ENCODE measurements at places on chromosomes 13 and 19.

- DNase-seq, result no peak
Observed at GRCh38 chr19:54659300-54659699, 3.5 kb upstream of the LILRB4 start.

GRCh38 chr13:111872475-111873150, 194.3 kb upstream of the SOX1 start:
- no peak for DNase-seq

GRCh38 chr19:33310606-33311325, 8.4 kb upstream of the CEBPA start:
- no peak for DNase-seq

GRCh38 chr13:44605275-44605674, 29.1 kb upstream of the TSC22D1 start:
- no peak for DNase-seq

GRCh38 chr19:28313633-28314032, 899.3 kb downstream of the UQCRFS1 start:
- no peak for DNase-seq

- no peak for DNase-seq
Observed at GRCh38 chr19:49688531-49689132, 762 bp upstream of the ADM5 start.

- no peak for DNase-seq
Observed at GRCh38 chr13:22700246-22700887, 480.4 kb upstream of the SGCG start.

DNA sequence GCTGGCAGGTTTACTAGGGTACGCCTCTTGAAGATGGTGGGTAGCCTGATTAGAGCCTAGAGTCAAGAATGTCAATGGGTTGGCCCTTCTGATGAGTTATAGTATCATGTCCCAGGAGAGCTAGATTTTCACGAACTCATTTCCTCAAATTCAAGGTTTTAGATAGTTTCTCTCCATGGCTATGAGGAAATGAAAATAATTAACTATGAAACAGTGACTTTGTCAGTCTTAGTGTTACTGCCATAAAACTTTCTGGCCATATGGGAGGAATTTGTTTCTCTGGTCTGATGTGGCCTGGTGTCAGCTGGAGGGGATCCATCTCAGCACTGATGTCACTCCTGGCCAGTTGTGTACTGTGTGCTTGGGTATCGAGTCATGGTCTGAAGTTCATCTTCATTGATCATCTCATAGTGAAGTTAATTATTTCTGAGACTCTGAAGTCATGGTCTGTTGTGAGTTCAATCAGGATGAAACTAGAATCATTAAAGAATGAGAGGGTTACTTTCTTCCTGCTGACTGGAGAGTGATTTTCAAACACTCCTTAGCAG, 49.4 kb upstream of the TNFSF11 start:
- DNase-seq, result no peak

- peak; percentile 71 for DNase-seq
Observed at GRCh38 chr13:112443995-112444311, 67.8 kb downstream of the SPACA7 start.

DNA sequence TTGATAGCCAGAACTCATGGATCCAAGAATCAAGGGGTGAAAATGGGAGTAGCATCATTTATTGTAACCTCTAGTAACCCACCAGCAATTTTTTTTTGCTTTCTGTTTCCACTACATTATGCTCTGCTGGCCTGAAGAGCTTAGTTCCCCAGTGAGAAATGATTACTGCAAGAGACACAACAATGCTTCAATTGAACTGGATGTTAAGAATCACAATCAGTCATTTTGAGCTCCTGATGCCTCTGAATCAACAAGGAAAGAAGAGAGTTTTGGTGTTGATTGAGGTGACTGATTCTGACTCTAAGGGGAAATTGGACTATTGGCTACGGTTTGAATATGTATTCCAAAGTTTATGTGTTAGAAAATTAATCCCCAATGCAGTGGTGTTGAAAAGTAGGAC, 1084.4 kb downstream of the SLITRK1 start:
- DNase-seq, result no peak

- DNase-seq, result no peak
Observed at GRCh38 chr13:108777421-108778420, 148.3 kb downstream of the MYO16 start.

GRCh38 chr19:19502808-19503602, 12.3 kb downstream of the TSSK6 start:
- no peak for DNase-seq

- no peak for DNase-seq
Observed at GRCh38 chr13:109163037-109163379, 533.6 kb downstream of the MYO16 start.

DNA sequence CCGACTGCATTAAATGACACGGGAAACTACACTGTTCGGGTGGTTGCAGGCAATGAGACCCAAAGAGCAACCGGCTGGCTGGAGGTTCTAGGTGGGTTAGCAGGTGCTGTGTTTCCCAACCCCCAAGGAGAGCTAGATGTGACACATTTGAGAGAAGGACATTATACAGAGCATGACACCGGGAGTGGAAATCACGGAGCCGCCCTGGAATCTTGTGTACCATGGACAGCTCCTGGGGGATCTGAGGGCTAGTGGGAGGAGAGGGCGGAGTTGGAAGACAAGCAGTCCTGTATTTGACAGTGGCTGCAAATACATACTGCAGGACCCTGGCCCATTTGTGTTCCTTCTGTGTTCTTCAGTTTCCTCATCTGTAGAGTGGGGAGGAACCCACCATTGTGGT, 2.3 kb downstream of the CEACAM18 start:
- peak; percentile 42 for DNase-seq

- no peak for DNase-seq
Observed at GRCh38 chr13:49953560-49953959, 17.4 kb upstream of the SPRYD7 start.

- DNase-seq, result no peak
Observed at GRCh38 chr13:101308247-101309013, 107.9 kb downstream of the NALCN start.

GRCh38 chr13:63731896-63732295, 2316.2 kb upstream of the PCDH20 start:
- DNase-seq, result no peak
